ENCODE measurements at places on chromosomes 2 and 18.

DNA sequence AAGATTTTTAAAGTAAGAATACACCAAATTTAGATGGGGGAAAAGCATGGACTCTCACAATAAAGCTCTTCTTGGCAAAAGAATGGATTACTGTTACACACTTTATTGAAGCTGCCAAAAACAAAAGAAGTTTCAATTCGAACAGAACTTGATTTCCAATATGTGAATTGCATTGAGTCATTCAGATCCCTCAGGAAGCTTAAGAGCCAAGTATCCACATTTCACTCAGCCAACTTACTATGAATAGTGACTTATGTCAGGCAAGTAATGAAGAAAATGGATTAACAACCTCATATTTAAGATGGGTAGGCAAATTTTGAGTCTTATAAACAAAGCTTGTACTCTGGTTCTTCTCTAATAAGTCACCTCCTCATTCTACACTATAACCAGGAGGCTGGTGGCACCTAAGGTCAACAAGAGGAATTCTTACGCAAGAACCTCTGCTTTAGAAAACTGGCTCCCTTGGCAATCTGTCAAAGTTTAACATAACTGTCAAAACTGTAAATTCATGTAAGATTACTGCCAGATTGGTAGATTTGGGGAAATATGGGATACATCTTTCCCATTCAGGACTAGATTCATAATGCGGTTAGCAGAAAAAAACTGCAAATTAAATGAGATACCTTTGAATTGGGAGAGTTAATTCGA is 6.0 kb downstream of the HADHA start:
- DNase-seq = no peak

DNA sequence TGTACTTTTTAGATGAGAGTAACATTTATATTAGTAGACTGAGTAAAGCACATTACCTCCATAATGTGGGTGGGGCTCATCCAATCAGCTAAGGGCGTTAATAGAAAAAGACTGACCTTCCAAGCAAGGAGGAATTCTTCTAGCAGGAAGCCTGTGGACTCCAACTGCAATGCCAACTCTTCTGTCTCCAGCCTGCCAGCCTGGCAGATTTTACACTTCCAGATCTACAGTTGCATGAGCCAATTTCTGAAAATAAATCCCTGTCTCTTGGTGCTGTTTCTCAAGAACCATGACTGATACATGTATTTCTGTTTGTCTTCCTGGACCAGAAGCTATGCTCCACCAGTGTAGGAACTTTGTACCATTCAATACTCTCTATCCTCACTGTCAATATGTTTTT is 69.0 kb upstream of the LMAN1 start:
- DNase-seq = no peak

GRCh38 chr2:217107480-217107879 is 247.6 kb upstream of the TNP1 start:
- no peak for DNase-seq

- no peak for DNase-seq
Observed at GRCh38 chr18:31978616-31979015, 35.7 kb upstream of the TRAPPC8 start.

- no peak for DNase-seq
Observed at GRCh38 chr2:112690853-112691401, 29.9 kb upstream of the NT5DC4 start.

GRCh38 chr2:4715065-4715464 is 977.1 kb upstream of the SOX11 start:
- no peak for DNase-seq

DNA sequence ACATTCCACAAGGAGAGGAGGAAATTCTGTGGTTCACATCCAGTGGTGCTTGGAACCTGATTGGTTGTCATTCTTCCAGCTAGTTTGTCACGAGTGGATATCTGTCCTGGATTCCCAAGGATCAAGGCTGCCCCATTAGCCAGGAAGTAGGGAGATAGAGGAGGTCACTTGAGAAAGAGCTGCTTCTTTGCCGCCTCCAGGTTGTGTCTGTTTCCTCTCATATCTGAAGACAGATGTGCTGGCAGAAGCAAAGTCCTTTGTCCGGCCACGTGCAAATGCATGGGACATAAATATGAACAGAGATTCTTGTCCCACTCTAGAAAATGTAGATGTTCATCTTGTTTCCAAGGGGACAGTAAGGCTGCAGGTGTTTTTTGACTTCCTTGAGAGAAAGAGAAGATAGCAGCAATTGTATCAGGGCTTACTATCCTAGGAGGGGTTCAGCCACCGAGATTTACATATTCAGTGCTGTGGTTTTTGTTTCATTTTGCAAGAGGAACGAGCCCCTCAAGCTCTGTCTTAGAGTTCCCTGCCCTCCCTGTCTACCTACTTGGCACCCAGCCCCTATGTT is 174.4 kb downstream of the RPIA start:
- no peak for DNase-seq

GRCh38 chr2:227545990-227546389 is 52.7 kb upstream of the SCYGR2 start:
- DNase-seq = no peak

DNA sequence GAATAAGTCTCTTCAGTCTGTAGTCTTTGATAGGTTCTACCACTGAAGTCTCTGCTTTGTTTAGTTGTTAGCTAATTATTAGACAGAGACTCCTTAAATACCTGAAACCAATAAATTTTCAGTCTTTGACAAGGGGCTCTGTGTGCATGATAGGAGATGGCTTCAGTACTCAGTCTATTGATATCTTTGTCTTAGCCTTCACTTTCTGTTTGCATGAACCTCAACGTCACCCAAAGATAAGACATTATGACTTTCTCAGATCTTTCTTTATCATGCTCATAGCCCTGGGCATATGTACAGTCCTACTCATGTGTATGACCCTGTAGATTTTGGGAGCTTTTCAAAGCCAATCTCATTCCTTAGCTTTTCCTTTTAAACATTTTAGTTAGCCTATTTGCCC is 183.5 kb upstream of the GCFC2 start:
- no peak for DNase-seq

DNA sequence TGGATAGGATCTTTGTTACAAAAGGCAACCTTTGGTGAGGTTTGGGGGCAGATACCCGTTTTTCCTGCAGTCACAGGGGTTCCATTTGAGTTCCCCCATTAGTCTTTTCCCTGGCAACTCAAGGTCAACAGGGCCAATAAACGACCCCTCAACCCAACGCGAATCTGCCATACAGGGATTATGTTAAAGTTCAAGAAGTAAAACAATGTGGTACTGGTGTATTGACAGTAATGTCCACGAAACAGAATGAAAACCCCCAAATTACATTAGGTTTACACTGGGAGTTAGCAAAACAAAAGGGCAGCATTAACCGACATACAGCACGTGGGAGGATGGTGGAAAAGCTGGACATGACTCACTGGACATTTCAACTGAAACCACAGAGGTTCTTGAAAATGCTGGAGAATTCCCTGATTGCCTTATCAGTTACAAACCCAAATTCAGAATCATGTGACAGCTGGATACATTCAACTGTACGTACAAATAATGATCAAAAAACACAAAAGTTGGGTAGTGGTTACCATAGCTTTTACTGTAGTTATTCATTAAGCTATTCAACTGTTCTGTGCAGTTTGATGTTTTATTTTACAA is 4.9 kb upstream of the IMP4 start:
- no peak for DNase-seq

- DNase-seq = no peak
Observed at GRCh38 chr2:173221937-173222594, 132.6 kb upstream of the CDCA7 start.

- no peak for DNase-seq
Observed at GRCh38 chr18:42310956-42311355, 355.9 kb downstream of the PIK3C3 start.

DNA sequence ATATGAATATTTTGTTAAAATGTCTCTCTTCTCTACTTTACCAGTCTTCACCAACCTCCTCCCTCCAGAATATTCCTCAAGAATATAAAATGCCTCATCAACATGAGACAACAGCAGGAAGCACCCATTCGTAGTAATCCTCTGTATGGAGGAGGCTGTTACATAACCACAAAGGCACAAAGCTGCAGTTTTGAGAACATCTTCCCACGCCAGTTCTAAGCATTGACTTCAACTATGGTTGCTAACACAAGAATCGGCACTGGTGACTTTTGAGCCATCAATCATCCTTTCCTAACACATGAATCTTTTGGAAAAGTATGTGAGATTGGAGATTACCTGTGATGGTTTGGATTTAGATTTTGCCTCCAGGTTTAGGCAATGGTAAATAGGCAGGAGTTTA is 54.9 kb upstream of the CYP1B1 start:
- no peak for DNase-seq

All from left hindlimb (tissue), 1 donor.